Daoy (cell line): ENCODE measurements at places on chromosomes 2 and 18. TPM values are rescaled to one million over a fixed set of nuclear protein-coding genes. Genes with fewer than 3 reads are reported as not detected.

DNA sequence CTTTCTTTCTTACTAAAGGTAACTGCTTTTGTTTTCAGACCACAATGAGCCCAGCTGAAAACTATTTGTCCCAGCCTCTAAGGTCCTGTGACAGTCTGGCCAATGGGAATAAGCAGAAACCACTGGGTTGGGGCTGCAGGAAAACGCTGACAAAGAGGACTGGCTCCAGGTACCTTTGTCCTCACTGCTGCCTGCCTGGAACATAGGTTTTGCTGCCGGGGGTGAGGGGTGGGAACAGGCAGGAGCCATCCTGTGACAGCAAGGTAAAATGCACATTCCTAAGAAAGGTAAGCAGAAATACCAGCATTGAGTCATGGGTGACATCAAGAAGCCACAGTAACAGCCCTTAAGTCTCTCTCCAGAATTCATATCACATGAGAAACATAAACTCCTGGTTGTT is 21.6 kb downstream of the PTPN2 start:
- no peak for DNase-seq

CFAP210 gene
- not detected in 2 replicates for total RNA-seq

MEP1B gene
- not detected in 2 replicates for total RNA-seq

SERPINB4 gene
- total RNA-seq, result not detected in 2 replicates

UGT1A8 gene
- 15.1 and 15.4 TPM in 2 replicates for total RNA-seq

DNA sequence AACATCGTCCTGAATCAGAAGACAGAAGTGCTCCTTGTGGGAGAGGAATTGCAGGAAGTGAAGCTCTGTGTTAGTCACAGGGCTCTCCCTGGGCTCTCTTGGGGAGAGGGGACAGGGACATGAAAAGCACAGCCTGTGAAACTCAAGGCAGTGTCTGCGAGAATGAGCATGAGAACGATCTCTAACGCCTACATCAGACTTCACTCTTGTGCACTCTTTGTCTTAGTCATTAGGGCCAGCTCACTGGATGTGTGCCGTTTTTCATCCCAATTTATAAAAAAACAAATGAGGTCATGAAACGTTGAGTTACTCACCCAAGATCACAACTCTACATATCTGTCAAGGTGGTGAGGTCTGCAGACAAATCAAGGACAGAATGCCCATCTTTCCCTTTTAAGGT is 27.0 kb upstream of the TWIST2 start:
- DNase-seq, result no peak

LIMS4 gene
- total RNA-seq, result 0.24 and 0.29 TPM in 2 replicates

DNA sequence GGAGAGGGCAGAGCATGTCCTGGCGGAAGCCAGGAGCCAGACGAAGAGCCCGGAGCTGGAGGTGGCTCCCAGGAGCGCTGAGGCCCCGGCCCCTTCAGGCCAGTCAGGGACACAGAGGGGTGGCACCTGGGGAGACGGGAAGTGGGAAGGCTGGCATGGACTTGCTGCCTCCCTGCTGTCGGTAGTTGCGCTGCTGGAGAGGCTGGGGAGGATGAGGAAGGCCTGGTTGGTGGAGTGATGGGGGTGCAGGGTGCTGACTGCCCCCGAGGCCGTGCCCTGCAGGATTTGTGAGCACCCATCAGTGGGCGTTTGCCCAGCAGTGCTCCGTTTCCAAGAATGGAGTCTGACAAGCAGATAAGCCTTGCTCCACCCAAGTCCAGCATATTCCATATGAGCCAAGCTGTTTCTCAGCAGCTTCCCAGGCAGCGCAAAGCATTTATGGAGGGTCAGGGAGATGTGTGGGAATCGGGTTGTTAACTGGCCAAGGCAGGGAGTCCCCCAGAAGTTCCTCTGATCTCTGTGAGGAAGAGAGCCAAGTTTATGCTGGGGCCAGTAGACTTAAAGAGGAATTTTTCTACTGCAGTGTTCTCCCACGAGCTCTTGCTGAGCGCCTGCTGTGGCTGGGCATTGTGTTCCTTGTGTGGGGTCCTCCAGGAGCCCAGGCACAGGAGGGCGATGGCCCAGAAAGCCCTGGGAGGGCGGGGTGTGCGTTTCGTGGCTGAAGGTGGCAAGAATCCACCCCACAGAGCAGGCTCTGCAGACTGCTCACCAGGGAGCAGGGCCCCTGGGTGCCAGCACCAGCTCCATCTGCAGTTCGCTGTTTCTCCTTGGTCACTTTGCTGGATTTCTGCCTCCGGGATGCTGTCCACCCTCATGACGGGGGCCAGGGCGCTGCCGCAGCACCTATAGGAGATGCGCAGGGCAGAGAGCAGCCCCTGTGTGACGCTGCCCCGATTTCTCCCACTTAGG is 250.2 kb downstream of the ALPK2 start:
- no peak for DNase-seq

DNA sequence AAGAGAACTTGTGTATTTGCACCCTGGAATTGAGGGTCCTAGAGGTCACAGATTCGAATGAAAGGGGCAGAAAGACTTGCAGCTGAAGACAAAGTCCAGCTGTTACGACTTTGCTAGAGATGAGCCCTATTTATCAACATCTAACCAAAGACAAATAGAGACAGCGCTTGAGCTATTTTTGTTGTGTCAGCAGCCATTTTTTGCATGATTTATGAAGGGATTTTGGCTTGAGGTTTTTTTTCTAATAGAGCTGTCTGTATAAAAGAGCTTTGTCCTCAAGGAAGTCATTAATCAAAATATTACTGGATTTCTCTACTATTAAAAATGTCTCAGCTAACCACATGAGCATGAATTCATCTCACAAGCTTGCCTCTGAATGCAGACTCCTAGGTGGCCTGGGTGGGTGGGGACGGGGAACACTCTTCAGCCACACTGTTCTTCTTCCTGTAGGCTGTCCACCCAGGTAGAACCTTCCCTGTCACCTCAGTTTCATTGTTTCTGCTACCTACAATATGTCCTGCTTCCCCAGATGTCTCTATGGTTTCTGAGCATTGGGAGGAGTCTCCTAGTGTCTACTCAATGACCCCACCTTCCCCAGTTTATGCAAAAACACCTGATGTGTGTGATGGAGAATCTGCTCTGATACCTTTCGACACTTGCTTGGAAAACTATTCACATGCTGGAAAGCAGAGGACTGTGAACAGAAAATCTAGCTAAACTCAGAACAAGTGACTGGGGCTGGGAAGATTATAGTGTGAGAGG is 7.2 kb upstream of the CD226 start:
- DNase-seq, result no peak

DNA sequence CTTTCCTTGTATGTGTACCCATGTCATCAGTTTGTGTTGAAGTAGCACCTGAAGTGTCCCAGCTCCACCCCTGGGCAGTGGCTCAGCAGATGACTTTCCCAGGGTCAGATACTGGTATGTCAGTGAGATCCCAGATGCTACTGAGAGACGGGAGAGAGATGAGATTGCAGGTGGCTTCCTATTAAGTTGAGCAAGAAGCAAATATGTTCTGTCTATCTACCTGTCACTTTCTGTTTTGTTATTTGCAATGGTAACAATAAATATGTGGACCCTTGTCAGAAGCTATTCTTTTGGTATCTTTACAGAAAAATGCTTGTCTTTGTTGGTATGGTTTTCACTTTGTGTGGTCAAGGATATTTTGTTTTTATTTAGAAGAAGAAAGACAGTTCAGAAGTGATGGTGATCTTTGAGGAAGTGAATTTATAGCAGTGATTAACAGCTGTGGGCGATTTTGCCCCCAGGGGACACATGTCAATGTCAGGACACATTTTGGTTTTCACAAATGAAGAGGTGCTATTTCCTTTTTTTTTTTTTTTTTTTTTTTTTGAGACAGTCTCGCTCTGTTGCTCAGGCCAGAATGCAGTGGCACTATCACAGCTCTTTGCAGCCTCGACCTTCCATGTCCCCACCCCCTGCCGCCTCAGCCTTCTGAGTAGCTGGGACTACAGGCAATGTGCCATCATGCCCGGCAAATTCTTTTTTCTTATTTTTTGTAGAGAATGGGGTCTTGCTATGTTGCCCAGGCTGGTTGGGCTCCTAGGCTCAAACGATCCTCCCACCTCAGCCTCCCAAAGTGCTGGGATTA is 21.4 kb downstream of the MGAT5 start:
- no peak for DNase-seq

KCNS3 gene
- total RNA-seq, result 6.2 and 9.7 TPM in 2 replicates

DNA sequence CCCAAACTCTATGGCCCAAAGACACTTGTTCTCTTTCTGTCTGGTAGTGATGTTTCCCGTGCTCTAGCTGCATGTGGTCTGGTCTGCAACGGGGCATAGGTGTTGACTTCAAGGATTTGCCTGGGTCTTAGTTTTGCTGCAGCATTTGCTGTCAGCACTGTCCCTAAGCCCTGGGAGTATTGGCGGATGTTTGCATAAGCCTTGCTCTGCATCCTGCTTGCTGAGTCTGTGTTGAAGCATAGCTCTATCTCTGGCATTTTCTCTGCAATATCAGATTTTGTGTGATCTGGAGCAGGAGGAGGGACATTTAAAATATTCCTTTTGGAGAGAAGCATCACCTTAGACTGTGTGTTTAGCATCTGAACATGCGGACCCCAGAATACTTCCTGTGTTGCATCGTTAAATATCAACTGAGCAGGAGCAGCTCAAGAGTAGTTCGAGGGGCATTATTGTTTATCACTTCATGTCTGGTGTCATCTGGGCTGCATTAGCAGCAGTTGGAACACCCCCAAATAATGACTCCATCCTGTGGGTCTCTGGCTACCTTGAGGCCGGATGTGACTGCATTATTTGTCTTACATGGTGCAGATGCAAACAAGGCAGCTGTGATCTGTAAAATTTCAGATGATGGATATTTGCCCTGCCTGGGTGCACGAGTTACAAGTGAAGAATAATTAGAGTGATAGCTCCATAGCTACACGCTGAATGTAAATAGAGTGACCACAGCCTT is 231.7 kb downstream of the TRIB2 start:
- DNase-seq, result peak; percentile 25

DNA sequence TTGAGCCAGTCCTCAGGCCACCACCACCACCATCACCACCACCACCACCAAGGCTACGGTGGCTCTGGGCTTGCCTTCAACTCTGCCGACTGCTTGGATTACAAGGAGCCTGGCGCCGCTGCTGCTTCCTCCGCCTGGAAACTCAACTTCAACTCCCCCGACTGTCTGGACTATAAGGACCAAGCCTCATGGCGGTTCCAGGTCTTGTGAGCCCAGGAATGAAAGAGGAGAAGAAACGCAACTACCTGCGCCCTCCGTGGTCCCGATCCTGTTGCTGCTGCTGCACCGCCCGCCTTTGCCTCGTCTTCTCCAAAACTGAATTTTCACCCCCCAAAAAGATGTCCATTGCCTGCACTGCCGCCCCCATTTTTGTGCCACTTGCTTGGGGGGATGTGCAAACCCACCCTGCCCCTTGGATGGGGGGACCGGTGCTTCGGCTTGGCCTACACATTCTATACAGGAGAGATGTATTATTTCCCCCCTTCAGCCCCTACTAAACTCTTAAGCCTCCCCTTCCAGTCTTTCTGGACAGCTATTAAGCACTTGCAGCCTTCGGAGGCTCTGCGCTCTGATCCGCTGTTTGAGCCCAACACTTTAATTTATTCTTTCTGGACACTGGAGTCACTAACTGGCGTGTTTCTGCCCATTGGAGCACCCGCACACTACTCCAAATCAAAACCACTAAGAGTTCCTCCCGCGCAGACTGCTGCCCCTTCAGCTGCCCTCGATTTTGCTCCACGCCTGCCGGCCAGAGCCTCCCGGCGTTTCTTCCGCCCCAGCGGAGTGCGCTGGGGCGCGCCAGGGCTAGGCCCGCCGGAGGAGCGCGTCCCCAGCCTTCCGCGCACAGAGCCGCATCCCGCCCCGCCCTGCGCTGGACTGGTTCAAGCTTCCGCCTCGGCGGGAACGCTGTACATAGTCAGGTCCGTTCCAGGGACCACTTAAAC is 5.7 kb downstream of the OTX1 start:
- DNase-seq, result no peak

TM4SF20 gene
- not detected in 2 replicates for total RNA-seq

GRCh38 chr2:85992611-85993010 is 103.8 kb upstream of the ST3GAL5 start:
- DNase-seq, result no peak

SLC14A1 gene
- total RNA-seq, result 1.9 and 7.5 TPM in 2 replicates

CFAP65 gene
- 0.11 TPM in 1 of 2 replicates, not detected in the other for total RNA-seq
